ENCODE measurements at places on chromosomes 11 and 22. TPM values are rescaled to one million over a fixed set of nuclear protein-coding genes. Genes with fewer than 3 reads are reported as not detected.

Gene SHANK3
- 5.4 TPM for total RNA-seq

Gene APOA4
- total RNA-seq = not detected

Gene BTBD18
- total RNA-seq = not detected

Gene IL10RA
- total RNA-seq = 0.07 TPM

Gene PKDREJ
- total RNA-seq = not detected

Gene DDTL
- 1.8 TPM for total RNA-seq

Gene TMEM25
- total RNA-seq = 0.45 TPM

Gene NRIP3
- total RNA-seq = 1.1 TPM

All from A549 treated with DMSO at 1 μM for 4 hours (cell line).